ENCODE measurements at places on chromosomes 2 and 18.
A peak's percentile ranks its signal among the peaks of the same experiment; 100 is the strongest.

- no peak for DNase-seq
Measured at GRCh38 chr2:192060161-192060560, 134.6 kb downstream of the TMEFF2 start.

- DNase-seq: no peak
Measured at GRCh38 chr2:238574490-238575271, 148.0 kb downstream of the ASB1 start.

DNA sequence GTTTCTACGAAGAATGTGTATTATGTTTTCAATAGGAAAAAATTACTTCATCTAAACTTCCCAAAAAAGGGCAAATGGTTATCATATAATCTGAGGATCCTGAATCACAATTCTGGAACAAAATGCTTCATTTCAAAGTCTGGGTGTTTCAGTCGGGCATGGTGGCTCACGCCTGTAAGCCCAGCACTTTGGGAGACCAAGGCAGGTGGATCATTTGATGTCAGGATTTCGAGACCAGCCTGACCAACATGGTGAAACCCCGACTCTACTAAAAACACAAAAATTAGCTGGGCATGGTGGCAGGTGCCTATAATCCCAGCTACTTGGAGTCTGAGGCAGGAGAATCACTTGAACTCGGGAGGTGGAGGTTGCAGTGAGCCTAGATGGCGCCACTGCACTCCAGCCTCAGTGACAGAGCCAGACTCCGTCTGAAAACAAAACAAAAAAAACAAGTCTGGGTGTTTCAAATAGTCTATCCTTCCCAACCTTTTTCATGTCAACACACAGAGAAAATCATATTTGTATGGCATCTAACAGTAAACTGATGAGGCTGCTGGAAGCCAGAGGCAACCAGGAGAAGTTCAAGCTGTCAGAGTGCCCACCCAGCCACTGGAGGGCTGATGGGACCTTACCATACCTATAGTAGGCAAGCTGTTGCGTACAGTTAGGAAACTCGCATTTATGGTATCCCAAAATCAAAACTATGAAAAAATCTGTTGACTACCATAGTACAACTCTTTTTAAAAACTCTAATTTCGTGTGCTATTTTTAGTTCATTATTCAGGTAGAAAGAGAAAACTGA, 14.6 kb downstream of the NBAS start:
- no peak for DNase-seq

DNA sequence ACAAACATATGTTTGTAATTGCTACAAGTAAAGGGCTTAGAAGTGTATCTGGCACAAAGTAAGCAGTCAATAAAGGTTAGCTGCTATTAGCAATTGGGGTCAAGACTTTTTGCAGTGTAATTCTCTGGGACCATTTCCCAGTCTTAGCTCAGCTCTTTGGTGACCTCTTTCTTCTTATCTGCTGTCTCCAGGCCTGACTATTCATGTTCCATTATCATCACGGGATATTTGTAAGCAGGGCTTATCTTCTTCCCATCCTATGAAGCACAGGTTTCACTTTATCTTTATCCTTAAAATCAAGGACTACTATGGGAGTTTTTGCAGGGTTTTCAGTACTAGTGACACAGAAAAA, 131.7 kb downstream of the DOCK10 start:
- DNase-seq: no peak

GRCh38 chr2:85237849-85238565, 89.8 kb downstream of the TGOLN2 start:
- peak; percentile 70 for DNase-seq

DNA sequence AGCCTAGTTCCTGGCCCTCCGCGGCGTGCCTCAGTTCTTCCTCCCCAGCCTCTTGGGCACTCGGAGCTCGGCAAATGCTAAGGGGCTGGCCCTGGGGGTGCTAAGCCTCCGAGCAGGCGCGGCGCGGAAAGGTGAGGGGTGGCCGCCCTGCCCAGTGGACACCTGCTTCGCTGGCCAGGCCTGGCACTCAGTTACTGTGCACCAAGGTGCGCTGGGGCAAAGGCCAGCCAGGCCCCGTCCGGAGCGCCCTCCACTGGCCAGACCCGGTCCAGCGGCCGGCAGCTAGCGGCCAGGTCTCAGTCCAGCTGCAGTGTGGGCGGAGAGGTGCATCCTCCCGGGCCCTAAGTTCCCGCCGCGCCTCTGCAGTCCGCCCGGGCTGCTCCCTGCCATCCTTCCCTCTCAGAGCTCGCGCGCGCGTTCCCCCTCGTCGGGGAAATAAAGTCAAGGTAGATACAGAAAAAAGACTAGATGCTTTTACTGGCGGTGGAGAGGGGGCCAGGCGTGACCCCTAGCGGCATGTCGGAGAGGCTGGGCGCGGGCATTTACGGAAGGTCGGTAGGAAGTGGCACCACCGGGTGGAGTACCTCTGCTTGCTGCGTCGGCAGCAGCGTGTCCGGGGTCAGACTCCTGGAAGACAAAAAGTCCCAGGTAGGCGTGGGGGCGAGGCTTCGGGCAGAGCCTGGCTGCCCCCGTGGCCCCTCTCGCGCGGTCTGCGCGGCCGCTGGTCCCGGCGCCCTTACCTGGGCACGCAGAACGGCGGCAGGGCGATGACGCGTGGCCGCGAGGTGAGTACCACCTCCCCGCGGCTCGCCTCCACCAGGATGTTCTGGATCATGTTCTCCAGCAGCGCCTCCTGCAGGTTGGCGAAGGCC, 9.4 kb upstream of the CRYBA2 start:
- DNase-seq: peak; percentile 94

DNA sequence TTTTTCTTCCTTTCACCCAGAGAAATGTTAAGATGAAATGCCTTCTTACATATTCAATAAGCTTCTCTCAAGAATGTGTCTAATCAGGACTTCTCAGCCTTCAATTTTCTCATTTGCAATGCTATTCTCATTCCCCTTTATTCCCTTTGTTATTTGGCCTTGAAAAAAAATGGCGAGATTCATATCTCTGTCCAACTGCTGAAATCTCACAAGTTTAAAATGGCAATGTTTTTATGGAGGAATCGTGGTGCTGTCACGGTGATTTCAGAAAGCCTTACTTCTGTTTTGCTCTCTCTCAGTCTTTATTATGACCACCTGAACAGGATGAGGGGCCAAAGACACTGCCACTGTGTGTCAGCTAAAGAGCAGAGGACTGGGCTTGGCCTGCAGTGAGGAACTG, 928.5 kb downstream of the DCC start:
- DNase-seq: no peak

- no peak for DNase-seq
Measured at GRCh38 chr2:33298233-33298632, 178.2 kb upstream of the RASGRP3 start.

DNA sequence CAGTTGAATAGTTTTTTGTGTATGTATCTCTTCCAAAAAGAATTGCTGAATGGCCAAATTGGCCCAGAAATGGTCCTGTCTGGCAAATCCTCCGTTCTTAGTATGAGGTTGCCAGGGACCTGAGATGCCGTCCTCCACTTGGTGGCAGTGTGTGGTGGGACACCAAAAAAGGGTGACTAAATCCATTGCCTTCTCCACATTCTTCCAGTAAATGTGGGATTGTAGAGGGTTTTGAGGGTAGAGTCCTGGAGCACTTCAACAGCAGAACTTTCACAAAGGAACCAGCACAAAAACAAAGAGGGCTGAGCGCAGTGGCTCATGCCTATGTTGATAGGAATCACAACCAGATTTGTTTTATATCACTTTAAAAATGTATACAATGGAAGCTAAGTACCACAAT, 199.9 kb downstream of the BCL2 start:
- peak; percentile 28 for DNase-seq

DNA sequence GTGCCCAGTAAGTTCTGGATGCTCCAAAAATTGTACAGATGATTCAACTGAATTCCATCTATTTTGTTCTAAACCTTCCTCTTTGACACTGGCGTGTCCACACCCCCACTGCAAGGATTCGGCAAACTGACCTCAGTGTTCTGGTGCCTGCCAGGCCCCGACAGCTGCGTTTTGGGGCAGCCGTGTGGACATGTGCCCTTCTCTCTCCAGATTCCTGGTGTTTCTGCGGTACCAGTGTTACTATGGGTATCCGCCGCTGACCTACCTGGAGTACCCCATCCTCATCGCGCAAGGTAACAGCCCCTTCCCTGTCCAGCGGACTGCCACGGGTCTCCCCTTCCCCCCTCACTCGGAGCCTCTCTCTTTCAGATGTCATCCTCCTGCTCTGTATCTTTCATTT, 5.0 kb downstream of the SLC66A3 start:
- no peak for DNase-seq

DNA sequence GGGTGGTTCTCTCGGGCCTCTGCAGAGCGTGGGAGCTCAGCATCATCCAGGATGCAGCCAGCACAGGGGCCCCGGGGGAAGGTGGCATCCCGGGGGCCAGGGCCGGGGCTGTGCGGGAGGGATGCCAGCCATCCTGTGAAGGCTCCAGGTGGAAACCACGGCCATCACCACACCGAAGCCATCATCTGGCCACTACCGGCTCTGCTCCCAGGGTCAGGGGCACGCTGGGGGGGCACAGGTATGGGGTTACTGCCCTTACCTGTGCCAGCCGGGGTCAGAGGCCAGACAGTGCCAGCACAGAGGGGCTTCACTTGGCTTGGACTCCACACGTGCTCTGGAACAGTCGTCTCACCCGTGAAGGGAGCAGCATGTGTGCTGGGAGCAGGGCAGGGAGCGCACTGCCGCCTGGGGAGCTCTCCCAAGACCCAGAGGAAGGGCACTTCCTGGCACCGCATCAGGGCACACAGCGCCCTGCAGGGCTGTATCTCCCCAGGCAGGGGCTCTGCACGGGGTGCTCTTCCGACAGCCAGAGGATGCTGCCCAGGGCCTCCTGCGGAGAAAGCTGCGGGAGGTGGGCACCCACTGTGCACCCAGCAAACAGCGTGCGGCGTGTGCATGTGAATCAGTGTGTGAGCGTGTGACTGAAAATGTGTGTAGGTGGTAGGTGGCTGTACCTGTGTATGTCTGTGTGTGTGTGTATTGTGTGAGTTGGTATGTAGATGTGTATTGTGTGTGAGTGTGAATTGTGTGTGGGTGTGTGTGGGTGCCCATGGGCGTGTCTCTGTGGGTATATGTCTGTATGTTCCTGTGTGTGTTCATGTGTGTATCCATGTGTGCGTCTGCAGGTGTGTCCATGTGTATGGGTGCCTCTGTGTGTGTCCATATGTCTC, 75.0 kb downstream of the PTGR3 start:
- DNase-seq: no peak

- no peak for DNase-seq
Measured at GRCh38 chr2:134260713-134261112, 6.8 kb downstream of the MGAT5 start.

GRCh38 chr18:74806073-74806472, 208.4 kb downstream of the ZNF407 start:
- DNase-seq: peak; percentile 28

DNA sequence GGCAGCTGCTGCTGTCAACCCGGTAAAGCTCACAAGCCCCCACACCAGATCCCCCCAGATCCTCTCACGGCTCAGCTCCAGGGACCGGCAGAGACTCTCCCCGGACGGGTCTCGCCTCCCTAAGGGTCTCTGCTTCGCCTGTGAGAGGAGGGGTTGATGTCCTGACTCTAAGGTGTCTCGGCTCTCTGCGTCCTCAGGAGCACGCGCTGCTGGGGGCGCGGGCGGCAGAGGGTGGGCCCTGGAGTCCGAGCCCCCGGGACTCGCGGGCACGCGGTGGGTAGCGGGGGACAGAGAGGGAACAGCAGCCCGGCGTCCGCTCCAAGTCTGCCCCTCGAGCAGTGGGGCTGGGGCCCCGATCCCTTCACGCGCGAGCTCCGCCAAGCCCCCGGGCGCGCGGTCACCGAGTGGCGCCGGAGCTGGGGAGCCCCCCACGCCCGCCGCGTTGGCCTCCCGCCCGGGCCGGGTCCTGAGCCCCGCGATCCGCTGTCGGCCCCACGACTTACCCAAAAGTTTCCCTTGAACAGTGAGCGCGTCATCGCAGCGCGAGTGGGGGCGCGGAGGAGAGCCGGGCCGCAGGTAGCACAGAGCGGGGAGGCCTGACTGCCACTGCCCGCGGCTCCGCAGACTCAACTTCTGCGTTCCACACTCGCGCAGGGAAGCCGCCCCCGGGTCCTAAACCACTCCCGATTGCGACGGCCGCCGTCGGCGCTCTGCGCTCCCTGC, at the start of gene PSTPIP2:
PSTPIP2 (minus strand) TSS at position 608 of the 723 bp plus-strand sequence; CDS start at position 536, 72 bp downstream.
- peak; percentile 71 for DNase-seq

Data from body of pancreas (tissue), 4 donors.